ENCODE measurements at places on chromosomes 2 and 18.

- no peak for ATAC-seq
Observed at GRCh38 chr2:95391641-95392310, 10.7 kb upstream of the FAHD2A start.

DNA sequence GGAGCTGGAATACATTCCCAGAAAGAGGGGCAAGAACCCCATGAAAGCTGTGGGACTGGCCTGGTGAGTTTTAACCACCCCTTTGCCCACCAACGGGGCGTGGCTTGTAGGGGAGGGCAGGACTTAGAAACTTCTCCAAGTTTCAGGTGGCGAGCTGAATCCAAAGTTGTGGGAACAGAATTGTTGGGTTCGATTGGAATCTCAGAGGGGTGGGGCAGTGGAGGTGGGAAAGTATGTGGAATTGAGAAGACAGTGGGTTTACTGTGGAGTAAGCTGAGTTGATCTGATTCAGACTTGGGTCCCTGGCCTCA, 1.1 kb downstream of the PNKD start:
- ATAC-seq: no peak

GRCh38 chr2:77018219-77018618, 504.0 kb downstream of the LRRTM4 start:
- no peak for ATAC-seq

DNA sequence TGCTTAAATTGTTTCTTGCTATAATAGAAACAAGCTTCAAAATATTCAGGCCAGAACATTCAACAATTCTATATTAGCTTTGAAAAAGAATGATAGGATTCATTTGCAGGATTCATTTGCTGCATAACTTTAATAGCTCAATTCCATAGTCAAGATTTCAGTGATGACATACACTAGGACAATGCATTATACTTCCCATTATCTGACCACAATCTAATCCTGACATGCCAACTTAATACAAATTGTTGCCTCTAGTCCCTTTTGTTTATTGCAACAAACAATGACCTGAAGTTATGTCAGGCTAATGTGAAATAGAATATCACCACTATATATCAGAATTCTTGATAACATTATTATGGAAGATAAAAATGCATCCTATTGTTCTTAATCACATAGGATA, 169.4 kb downstream of the DNAH7 start:
- ATAC-seq: no peak

- peak; percentile 43 for ATAC-seq
Observed at GRCh38 chr2:68292108-68292710, 27.5 kb downstream of the CNRIP1 start.

DNA sequence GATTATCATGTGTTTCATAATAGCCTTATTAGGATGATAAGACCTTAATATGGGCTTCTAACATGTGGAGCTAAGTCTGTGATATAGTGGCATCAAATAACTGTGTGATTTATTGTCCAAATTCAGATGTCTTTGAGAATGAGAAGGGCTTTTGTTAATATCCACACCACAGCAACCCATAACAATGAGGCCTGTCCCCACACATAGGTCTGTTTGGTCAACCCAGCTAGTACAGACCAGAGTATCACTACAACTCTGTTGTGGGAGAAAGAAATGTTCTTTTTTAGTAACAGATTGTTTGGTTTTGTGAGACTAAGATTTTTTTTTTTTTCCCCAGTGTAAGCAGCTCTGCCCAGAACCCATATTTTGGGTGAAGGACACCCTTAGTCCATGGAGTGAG, 439.2 kb downstream of the PIK3C3 start:
- no peak for ATAC-seq

- no peak for ATAC-seq
Observed at GRCh38 chr2:402206-402605, 114.3 kb upstream of the ALKAL2 start.

DNA sequence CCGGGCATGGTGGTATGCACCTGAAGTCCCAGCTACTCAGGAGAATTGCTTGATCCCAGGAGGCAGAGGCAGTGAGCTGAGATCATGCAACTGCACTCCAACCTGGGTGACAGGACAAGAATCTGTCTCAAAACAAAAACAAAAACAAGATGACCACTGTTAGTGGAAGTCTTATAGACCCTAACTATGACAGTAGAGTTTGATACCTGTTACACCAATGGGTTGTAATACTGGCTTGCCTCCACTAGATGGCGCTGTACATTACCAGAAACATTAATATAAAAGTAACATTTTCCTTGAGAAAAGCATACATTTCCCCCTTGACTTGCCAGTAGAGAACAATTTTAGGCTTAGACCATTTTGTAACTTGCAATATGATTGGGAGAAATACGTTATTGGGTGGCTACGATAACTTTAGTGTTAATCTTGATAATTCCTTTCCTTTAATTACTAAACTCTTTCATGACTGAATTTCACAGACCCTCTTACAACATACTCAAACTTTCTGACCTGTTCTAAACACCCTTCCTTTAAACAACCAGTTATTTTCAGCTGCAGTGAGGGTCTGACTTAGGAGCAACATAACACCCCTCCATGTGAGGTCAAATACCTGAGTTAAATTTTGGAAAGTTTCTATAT, 19.5 kb downstream of the SLC25A52 start:
- ATAC-seq: no peak

DNA sequence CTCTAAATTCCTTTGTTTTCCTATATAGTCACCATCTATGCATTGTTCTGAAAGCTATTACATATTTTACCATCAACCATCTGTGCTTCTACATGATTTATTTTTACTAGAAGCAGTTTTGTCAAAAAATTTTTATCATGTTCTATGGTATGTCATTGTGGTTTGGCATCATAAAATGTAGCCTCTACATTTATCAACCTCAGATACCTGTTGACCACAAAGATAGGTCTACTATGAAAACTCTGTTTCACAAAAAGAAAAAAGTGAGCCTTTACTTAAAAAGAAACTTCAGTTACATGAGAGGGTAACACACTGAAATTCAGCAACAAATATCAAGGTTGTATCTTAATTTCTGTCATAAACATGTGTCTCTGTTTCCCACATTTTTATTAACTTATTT, 3.7 kb downstream of the BCL2 start:
- ATAC-seq: no peak

DNA sequence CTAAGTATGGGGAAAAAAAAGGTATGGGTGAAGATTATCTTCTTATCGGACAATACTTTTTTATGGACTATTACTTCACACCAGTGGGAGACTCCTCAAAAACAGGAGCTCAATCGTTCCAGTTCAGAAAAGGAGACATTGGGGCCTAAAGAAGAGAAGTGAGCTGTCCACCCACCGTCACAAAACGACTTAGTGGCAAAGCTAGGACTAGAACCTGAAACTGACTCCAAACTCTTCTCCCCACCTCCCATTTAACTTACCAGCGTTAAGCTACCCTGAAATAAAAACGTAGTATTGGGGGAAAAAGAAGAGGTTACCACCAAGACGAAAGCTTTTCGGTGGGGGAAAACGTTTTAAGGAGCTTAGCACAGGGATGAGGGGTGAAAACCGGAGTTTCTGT, 503 bp downstream of the GTF3C3 start:
- ATAC-seq: no peak

DNA sequence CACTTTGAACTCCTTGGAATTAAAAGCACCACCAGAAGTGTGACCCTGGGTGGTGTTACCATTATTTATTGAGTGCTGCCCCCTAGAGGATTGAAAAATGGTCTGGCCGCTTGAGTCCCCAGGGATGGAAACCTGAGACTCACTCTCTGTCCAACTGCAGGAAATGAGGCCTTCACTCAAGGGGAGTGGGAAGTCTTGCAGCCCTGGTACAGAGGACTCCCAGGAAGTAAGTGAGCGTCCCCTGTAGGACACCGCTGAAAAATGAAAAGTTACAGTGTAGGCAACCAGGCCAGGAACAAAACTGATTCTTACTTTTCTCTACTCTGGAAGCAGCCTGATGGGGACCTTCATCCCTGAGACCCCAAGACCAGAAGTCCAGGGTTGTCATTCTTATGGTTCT, 2.2 kb upstream of the NRP2 start:
- peak; percentile 35 for ATAC-seq

- ATAC-seq: no peak
Observed at GRCh38 chr2:97267411-97268074, 154.6 kb downstream of the ANKRD36 start.

- no peak for ATAC-seq
Observed at GRCh38 chr18:74402806-74403433, 54.2 kb downstream of the DIPK1C start.

DNA sequence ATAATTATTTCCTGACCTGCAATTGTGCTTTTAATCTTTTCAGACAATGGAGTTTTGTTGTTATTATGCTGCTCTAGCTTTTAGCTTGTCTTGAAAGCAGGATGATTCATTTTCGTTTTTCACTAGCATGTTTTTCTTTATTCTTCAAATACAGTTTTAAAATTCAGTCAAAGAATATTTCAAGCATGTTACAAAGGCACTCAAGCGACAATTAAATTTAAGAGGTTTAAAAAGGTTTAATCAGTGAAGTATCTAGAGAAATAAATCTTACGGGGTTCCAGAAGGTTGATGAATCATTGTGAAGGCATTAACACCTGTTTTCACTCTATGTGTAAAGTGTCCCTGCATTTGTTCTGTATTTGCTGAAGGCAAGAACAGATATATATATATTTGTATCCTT, 390.7 kb upstream of the TMEFF2 start:
- no peak for ATAC-seq

- peak; percentile 92 for ATAC-seq
Observed at GRCh38 chr18:63788447-63789096, 13.4 kb downstream of the SERPINB7 start.

DNA sequence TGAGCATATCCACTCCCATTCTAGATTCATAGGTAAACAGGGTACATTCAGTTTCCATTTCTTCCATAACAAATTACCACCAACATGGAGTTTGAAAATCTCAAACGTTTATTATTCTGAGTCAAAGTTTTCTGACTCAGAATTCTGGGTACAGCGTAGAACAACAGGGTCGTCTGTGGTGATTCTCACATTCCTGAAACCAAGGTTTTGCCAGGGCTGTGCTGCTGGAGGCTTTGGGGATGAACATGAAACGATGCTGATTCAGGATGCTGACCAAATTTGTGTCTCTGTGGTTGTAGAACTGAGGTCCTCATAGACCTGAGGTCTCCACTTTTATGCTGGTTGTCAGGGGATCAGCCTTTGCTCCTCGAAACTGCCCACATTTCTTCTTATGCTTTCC, 255.7 kb downstream of the DSEL start:
- no peak for ATAC-seq

DNA sequence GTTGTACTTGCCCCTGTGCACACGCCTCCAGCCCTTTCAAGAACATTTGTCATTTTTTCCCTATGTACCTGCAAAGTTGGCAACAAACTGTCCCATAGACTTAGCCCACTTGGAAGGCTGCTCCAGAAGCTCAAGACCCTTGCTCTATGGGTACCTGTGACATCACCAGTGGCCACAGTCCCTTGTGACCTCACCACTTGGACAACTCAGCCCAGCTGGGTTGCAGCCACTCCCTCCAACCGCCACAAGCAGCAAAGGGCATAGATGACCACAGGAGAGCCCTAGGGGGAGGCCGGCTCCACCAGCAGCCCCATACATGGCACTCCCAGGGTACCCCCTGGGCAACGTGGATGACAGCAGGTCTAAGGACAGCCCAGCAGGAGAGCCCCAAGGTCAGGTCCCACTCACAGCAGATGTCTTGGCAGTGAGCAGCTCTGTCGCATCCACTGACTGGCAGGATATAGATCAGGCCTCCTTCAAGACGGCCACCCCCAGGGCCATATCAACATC, at the start of gene TEX44:
Gene TEX44 (plus strand): TSS at position 229 of the 510 bp plus-strand sequence. CDS start 88 bp downstream, at position 317.
- no peak for ATAC-seq

DNA sequence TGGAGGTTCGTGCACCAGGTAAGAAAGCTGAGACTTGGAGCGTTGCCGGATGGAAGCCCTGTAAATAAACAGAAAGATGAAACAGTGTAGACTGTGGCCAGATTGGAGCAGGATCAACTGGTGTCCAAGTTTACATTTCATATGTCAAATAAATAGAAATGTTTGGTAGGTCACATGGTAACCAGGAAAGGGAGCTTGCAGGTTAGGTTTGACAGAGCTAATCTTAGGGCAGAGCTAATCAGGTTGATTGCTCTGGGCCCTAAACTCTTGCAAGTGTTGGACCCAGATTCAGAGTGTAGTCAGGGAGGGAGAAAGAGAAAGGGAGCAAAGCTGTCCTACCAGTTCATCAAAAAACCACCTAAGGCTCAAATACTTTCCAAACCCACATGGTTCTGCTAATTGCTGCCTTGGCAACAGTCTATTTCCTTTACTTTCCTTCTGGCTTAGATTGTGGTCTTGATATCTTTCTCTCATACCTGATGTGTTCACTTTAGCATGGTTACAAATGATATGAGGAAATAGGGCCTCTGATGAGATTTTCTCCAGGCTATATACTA, 63.2 kb downstream of the G6PC2 start:
- ATAC-seq: no peak

GRCh38 chr2:37916512-37917082, 8.5 kb upstream of the RMDN2 start:
- no peak for ATAC-seq

- no peak for ATAC-seq
Observed at GRCh38 chr2:31322371-31322770, 88.4 kb downstream of the EHD3 start.

DNA sequence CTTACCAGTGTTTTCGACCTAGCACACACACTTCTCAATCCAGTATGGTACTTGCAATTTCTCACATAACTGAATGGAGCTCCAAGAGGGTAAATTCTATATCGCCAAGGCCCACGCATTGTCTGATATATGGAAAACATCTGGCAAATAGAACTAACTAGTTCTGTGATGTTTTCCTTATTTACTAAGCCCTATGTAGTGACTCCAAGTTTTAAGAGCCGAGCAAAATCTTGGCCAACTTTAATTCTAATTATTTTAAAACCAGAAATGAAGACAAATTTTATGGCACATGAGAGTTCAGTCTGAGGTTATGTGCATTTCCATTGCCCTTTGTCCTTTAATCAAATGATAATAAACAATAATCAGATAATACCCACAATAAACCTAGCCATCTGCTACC, 1119.7 kb upstream of the CNTNAP5 start:
- no peak for ATAC-seq

DNA sequence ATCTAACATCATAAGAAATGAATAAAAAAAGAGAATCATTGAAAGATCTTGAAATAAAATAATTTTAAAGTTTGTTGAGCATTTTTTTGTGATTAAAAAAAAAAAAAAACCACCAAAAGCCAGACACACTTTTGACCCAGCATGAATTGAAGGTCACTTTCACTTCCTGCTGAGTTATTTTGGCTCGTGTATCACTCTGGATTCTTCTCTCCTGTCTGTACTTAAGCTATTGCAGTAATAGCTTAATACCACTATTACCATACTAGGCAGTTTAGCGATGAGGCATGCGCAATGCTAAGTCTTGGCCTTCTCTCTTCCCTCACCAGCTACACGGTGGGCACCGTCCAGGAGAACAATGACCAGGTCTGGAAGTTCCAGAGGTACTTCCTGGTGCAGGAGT, 54.5 kb upstream of the SPP2 start:
- ATAC-seq: no peak

GRCh38 chr2:6973895-6974545, 56.8 kb downstream of the RNF144A start:
- ATAC-seq: no peak

- ATAC-seq: no peak
Observed at GRCh38 chr2:105038383-105039061, 653 bp downstream of the MRPS9 start.

Data from activated CD4-positive, CD25-positive, alpha-beta regulatory T cell treated with anti-CD3 and anti-CD28 coated beads, Interleukin-2, amount 50 U/mL, for 24 hours (primary cell).